Epithelial cell of alveolus of lung (primary cell): ENCODE measurements at places on chromosomes 12 and 14. TPM values are rescaled to one million over a fixed set of nuclear protein-coding genes. Genes with fewer than 3 reads are reported as not detected.

GYS2 gene
- not detected in 2 replicates for total RNA-seq

FSCB gene
- total RNA-seq: not detected in 2 replicates

OAS3 gene
- total RNA-seq: 1.4 and 16.4 TPM in 2 replicates

IQSEC3 gene
- 0.08 TPM in 1 of 2 replicates, not detected in the other for total RNA-seq

HCAR2 gene
- total RNA-seq: not detected in 2 replicates

CCDC198 gene
- not detected in 2 replicates for total RNA-seq

CLEC4C gene
- not detected in 2 replicates for total RNA-seq

RPS6KA5 gene
- total RNA-seq: 0.65 and 0.96 TPM in 2 replicates

SLC17A8 gene
- not detected in 2 replicates for total RNA-seq

ACOT6 gene
- not detected in 2 replicates for total RNA-seq

AMDHD1 gene
- 0.08 and 0.13 TPM in 2 replicates for total RNA-seq

PIWIL1 gene
- not detected in 2 replicates for total RNA-seq

C12orf56 gene
- 0.13 TPM in 1 of 2 replicates, not detected in the other for total RNA-seq

PMCH gene
- total RNA-seq: not detected in 2 replicates

KRT79 gene
- total RNA-seq: not detected in 2 replicates

PELI2 gene
- 7.9 and 23.0 TPM in 2 replicates for total RNA-seq

C12orf54 gene
- total RNA-seq: 2.2 TPM in 1 of 2 replicates, not detected in the other

SLC7A8 gene
- total RNA-seq: 0.26 and 4.6 TPM in 2 replicates

SMIM10L1 gene
- 7.8 and 8.9 TPM in 2 replicates for total RNA-seq

POU6F1 gene
- 2.6 and 7.0 TPM in 2 replicates for total RNA-seq

TMEM63C gene
- total RNA-seq: 0.65 TPM in 1 of 2 replicates, not detected in the other

ACOT4 gene
- total RNA-seq: 0.88 and 1.7 TPM in 2 replicates

ITGB7 gene
- not detected in 2 replicates for total RNA-seq

KCNJ8 gene
- total RNA-seq: 2.3 and 3.2 TPM in 2 replicates

EML5 gene
- total RNA-seq: under 0.01 TPM in 1 of 2 replicates, not detected in the other

LYZ gene
- 0.56 TPM in 1 of 2 replicates, not detected in the other for total RNA-seq

MYH6 gene
- not detected in 2 replicates for total RNA-seq

MYF6 gene
- total RNA-seq: under 0.01 and 0.80 TPM in 2 replicates

HOXC13 gene
- total RNA-seq: not detected in 2 replicates

TAS2R13 gene
- total RNA-seq: under 0.01 and 2.8 TPM in 2 replicates

RHEBL1 gene
- 0.78 TPM in 1 of 2 replicates, not detected in the other for total RNA-seq

TAS2R50 gene
- 0.13 and 0.16 TPM in 2 replicates for total RNA-seq

TMEM229B gene
- total RNA-seq: not detected in 2 replicates

CNTN1 gene
- 1.7 TPM in 1 of 2 replicates, not detected in the other for total RNA-seq

TOMM20L gene
- total RNA-seq: not detected in 2 replicates

GALNT6 gene
- 3.5 and 49.0 TPM in 2 replicates for total RNA-seq

RERGL gene
- not detected in 2 replicates for total RNA-seq

P2RX2 gene
- total RNA-seq: not detected in 2 replicates

AP5M1 gene
- 15.3 and 16.8 TPM in 2 replicates for total RNA-seq

CCDC38 gene
- not detected in 2 replicates for total RNA-seq

EID3 gene
- 1.0 and 10.1 TPM in 2 replicates for total RNA-seq

TAS2R9 gene
- total RNA-seq: not detected in 2 replicates

PXMP2 gene
- 27.5 and 38.0 TPM in 2 replicates for total RNA-seq

OTOGL gene
- under 0.01 TPM in 1 of 2 replicates, not detected in the other for total RNA-seq

MANSC4 gene
- not detected in 2 replicates for total RNA-seq

NTS gene
- total RNA-seq: 0.91 TPM in 1 of 2 replicates, not detected in the other

EPYC gene
- not detected in 2 replicates for total RNA-seq

MCRS1 gene
- 54.7 and 68.9 TPM in 2 replicates for total RNA-seq

AQP2 gene
- total RNA-seq: not detected in 2 replicates

PLEKHD1 gene
- 0.08 TPM in 1 of 2 replicates, not detected in the other for total RNA-seq

MGP gene
- 13.6 and 48.4 TPM in 2 replicates for total RNA-seq

MSI1 gene
- 0.16 and 0.78 TPM in 2 replicates for total RNA-seq
